ENCODE measurements at places on chromosomes 12 and 14. TPM values are rescaled to one million over a fixed set of nuclear protein-coding genes. Genes with fewer than 3 reads are reported as not detected.

Gene ZFHX2
- polyA plus RNA-seq: 0.28 TPM

Gene C12orf56
- not detected for polyA plus RNA-seq

Gene C12orf54
- not detected for polyA plus RNA-seq

Gene ERGIC2
- 43.1 TPM for polyA plus RNA-seq

Gene FGF6
- not detected for polyA plus RNA-seq

Gene ADAMTS20
- 0.01 TPM for polyA plus RNA-seq

Data from BJ (cell line).